ENCODE measurements at places on chromosomes 12 and 14.

DNA sequence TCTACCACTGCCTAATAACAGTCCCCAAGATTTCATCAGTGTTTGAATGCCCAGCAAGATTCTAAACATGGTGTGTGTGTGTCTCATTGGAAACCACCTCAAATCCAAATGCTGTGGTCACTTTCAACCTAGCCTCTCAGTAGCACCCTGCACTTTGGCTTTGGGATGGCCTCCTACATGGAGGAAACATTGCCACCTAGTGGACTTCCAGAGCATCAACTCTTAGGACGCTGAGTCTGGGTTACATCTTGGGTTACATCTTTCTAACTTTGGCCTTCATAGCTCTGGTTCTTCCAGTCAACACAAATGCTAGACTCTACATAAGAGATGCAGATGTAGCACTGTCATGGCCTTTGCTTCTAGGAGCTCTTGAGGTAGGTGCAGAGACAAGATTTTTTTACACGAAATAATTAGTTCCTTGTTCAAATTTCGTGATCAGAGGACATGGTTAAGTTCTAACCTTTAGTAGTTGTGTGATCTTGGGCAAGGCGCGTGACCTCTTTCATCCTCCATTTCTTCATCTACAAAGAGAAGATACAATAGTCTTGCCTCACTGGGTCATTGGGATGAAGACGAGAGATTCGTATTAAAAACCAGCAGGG, 113.5 kb upstream of the VASH1 start:
- DNase-seq: peak; percentile 67

DNA sequence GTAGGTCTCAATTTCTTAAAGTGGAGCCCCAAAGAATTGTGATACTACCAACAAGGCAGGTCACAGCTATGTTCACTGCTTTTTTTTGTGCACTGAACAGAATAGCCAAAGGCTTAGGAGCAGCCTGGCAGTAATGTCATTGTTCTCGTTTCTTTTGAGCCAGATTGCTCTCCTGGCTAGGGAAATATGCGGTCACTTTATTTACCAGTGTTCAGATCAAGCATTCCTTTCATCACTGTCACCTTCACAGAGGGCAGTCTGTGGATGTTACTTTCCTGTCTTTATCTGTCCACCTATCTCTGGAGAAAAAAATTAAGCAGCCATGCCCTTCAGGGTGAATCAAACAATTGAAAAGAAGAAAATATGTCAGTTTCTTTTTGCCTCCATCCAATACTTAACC, 159.6 kb downstream of the BTG1 start:
- DNase-seq: peak; percentile 68

- DNase-seq: no peak
These were observed 133.6 kb downstream of the ZFP36L1 start for GRCh38 chr14:68658943-68659931.

GRCh38 chr14:54893151-54893760, 9.4 kb downstream of the GCH1 start:
- peak; percentile 75 for DNase-seq

GRCh38 chr14:88322504-88323085, 474 bp downstream of the KCNK10 start:
- DNase-seq: no peak

GRCh38 chr12:67078957-67079356, 190.2 kb upstream of the CAND1 start:
- DNase-seq: no peak

DNA sequence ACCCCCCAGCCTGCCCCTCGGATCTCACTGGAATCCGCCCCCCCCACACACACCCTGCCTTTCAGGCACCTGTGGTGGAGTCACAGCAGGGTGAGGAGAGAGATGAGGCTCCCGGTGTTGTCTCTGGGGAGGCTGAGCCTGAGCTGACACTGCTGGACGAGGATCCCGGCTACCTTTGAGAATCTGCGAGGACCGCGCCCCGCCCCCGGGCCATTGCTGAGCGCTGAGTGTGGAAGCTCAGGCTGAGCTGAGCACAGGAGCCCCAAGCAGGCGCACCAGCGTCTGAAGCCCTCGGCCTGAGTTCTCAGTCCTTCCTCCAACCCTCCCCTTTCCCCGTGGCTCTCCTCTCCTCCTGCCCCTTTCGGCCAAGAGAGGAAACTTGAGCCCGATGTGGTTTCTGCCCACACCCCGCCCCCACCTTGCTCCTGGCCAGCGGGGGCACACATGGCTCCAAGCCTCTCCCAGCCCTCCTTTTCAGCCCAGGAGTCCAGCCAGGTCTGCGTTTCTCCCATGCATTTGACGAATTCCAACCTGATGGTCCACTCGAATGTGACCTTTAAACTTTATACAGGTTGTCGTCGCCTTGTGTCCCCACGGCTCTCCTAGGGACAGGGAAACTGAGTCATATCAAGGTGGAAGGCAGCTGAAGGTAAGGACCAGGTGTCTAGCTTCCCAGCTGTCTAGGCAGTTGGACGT, at the start of gene NFE2:
NFE2 (minus strand) TSS at position 284 of the 696 bp plus-strand sequence. CDS start 5,767 bp downstream, outside the sequence.
- peak; percentile 87 for DNase-seq

DNA sequence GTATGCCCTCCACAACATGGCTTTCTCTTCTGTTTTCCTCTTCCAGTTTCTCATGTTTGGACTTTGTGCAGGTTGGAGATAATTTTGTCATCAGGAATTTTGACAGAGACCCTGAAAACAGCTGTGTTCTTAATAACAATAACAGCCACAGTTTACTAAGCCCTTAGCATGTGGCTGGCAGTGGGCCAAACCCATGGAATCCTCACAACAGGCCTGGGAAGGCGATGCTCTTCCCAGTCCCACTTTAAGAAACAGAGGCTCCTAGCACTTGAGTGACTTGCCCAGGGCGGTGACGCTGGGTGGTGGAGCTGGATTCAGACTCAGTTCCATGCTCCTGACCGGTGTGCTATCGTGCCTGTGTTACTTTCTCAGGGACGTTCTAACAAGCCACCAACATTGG, 20.1 kb upstream of the PLEKHG3 start:
- peak; percentile 71 for DNase-seq

DNA sequence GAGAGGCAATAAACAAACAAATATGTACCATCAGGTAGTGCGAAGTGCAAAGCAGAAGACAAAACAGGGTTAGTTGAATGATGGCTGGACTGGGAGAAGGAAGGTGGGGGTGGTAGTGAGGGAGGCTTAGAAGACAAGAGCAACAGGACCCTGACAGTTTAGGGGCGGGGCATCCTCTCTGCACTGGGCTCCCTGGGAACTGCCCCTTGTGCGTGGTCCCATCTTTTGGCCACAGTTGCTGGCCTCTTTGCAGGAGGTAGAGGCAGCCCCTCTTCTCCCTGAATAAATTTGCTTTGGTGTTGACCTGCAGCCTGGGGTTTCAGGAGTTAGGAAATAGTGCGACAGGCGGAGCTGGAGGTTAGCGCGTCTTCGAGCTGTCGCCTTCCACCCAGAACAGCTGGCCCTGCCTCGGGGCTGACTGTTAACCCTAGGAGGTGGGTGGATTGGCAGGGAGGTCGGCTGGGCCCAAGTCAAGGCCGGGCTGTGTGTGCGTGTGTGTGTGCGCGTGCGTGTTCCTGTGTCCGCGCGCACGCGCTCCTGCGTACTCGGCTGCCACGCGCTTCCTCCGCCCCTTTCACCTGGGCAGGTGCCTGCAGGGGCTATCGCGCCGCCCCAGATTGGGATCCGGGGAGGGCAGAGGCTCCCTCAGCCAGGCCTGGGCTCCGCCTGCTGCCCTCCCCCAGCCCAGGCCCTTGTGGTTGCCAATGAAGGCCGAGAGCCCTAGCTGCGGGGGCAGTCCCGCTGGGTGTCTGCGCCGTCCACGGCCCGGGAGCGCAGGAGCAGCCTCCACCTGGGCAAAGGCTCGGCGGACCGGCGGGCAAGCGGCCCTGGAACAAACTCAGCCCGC, 180.8 kb downstream of the ADCK1 start:
- peak; percentile 29 for DNase-seq

DNA sequence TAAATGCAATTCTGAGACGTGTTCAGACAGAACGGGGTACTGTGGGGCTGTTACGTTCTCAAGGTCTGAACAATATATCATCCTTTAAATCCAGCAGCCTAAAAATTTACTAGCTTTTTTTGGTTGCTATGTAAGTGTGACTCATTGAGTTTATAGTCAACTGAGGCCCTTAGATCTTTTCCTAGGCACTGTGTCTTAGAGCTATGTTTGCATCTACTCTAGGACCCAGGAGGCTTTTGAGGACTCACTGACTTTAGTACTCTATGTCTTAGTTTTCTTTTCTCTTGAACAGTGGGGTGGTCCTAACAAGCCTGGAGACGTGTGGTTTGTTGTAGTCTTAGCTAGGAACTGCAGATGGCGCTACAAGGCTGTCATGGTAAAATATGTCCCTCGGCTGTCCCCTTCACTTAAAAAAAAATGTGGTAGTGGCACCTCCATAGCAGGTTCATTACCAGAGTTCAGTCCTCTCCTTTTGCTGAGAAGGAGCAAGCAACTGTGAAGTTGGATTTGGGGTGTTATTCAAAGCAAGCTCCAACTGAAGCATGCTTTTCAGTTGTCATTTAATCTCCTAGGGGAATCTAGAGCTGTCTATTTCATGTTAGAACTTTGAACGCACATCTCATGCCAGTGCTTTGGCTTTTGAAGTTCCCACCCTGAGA, 8.7 kb upstream of the SPATS2 start:
- peak; percentile 85 for DNase-seq

DNA sequence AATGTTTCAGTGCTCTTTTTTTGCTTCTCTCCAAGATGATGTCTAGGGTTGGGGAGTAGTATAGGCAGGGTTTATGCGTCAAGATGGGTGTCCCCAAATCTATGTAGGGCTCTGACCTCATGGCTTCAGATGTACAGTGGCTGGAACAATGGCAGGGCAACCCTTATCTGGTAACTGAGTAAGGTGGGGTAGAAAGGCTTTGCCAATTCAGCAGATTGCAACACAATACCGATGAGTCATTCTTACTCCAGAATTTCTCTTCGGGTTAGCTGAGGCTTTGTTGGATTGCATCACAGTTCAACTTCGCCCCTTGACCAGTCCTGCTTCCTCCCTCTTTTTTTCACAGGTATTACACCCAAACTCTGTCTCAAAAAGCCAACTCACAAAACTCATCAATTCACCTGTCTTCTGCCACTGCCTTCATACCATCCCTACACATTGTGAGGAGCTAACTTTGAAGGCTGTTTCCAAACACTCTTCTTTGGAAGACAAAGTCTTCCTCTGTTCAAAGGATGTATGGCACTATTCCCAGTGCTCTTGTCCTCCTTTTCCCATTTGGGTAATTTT, 190.2 kb upstream of the CNOT2 start:
- DNase-seq: peak; percentile 44

- DNase-seq: no peak
These were observed 30.9 kb upstream of the FBRSL1 start for GRCh38 chr12:132458846-132459641.

GRCh38 chr12:106774005-106774807, at the start of gene RIC8B:
Gene RIC8B (plus strand): TSS chr12:106774682. CDS start chr12:106774746, 64 bp downstream.
- DNase-seq: peak; percentile 99

DNA sequence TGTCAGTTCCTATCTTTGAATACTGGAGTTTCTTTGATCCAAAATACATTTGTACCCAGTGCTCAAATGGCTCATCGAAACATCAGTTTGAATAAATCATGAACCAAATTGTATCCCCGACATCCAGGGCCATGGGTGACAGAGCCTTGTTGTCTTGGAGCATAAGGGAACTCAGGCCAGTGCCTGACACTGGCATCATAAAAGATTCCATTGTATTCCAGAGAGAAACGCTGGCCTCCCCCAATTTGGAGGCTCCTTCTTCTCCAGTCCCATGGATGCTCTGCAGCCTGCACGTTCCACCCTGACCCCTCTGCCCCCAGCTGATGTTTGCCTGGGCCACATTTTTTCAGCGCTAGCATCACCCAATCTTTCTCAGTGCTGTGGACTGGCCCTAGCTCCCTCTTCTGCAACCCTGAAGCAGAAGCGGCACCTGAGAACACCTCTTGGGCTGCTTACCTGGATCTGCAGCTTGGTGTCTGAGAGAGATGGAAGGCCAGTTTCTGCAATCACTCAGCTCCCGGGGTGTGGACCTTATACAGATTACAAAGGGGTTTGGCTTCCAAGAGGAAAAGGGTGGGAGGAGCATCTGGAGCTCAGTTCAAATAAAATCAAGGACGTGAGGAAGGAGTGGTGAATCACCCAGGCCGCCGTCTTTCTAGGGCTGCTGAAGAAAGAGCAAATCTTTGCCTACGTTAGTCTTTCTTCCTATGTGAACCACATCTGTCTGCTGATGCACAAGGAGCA, at the start of gene RNASE1:
RNASE1 (minus strand) TSS at position 504 of the 744 bp plus-strand sequence. CDS start 776 bp downstream, outside the sequence.
- no peak for DNase-seq

DNA sequence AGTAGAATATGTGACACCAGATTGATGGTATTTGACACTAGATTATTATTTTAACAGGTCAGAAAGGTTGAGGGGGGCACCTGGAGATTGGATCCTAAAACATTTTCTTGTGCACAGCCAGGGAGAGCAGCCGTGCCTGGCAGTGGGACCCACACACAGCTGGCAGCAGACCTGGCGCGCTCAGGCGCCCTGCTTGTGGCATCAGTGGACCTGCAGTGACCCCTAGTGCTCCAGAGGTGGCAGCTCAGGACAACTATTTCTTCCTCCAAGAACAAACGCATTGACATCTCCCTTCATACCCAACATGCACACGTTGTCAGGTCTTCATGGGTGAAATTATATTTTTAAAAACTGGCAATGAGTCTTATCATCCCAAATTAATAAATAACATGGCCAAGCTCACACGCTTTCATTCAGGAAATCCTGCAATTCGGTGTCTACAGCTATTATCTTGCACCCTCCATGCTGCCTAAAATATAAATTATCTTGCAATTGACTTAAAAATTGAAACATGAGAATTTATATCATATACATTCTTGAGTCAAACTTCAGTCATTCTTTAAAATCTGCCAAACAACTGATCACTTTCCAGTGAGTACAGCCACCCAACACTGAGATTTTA, 7.7 kb upstream of the TMEM132D start:
- DNase-seq: peak; percentile 84

- no peak for DNase-seq
These were observed 39.4 kb downstream of the MLXIP start for GRCh38 chr12:122117979-122118378.

DNA sequence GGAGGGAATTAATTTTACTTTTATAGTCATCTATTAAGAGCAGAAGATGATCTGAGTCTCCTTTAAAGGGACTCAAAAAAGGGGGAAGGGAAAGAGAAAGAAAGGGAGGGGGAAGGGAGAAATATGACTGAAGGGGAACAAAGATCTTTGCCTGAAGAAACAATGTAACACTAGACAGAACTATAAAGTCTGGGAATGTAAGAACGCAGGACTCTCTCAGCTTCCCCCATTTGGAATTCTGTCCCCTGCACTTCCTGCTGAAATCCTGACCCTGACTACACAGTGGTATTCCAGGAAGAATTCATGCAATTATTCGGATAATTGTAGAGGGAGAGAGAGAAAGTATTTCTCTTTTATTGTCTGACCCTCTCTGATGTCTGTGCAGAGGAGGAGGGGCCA, 8.6 kb upstream of the HOXC11 start:
- DNase-seq: no peak

DNA sequence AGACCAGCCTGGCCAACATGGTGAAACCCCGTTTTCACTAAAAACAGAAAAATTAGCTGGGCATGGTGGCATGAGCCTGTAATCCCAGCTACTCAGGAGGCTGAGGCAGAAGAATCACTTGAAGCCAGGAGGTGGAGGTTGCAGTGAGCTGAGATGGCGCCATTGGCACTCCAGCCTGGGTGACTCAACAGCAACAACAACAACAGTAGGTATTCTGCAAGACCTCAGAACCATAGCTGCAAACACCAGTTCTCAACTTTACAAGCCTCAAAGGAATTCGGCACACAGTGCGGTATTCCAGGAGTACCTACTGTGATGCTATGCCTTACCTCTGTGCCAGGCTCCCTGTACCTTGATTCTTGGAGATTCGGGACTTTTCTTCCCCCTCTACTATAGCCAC, 15.8 kb downstream of the FOXN3 start:
- DNase-seq: peak; percentile 62

- no peak for DNase-seq
These were observed 179.4 kb upstream of the ARHGAP5 start for GRCh38 chr14:31897581-31898186.

Measured in astrocyte of the hippocampus (primary cell).